Heart left ventricle (tissue), 16 donors: ENCODE measurements at places on chromosomes 12 and 14. TPM values are rescaled to one million over a fixed set of nuclear protein-coding genes. Genes with fewer than 3 reads are reported as not detected.

- DNase-seq: no peak
Observed at GRCh38 chr14:23577004-23577681, 1.4 kb downstream of the JPH4 start.

- no peak for DNase-seq
Observed at GRCh38 chr12:52828156-52828555, 6.0 kb downstream of the KRT79 start.

DNA sequence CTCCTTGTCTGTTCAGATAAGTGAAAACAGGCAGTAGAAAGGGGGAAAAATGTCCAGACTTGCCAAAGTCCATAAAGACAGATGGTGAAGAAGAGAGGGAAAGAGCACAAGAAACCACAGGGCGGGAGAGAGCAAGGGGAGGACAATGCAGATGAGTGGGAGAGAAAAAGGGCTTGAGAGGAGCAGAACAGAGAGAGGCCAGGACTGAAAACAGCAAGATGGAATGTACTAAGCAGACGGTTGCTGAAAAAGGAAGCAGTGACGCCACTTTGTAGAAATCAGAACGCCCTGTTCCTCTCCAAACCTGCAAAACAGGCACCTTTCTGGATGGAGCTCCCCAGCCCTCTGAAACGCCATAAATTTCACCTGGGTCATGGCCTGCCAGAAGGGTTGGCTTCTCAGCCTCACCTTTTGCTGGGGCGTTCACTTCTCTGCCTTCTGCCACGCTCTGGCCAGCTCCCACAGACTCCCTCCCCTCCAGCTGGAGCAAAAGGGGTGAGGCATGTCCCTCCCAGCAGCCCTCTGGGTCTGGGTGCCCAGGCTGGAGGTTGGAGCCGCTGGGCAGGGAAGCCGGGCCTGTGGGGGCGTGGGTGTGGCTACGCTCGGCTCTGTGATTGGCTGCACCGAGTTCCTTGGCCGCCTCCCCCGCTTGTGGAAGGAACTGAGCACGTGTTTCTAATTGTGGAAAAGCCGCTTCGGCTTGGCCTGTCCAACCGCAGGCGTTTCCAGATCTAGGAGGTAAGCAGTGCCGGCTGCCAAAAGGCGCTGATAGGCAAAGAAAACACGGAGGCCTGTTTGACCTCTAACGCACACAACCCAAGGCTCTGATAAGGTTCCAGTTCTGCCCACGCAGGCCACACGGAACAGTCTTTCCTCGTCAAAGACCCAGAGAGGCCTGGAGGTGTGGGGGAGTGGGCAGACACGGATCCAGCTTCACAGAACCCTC lies 29.3 kb downstream of the SLC7A8 start:
- DNase-seq: peak; percentile 96

- no peak for DNase-seq
Observed at GRCh38 chr14:31530136-31530535, 31.1 kb upstream of the NUBPL start.

GRCh38 chr12:29176941-29177340 lies 27.9 kb downstream of the FAR2 start:
- no peak for DNase-seq

DNA sequence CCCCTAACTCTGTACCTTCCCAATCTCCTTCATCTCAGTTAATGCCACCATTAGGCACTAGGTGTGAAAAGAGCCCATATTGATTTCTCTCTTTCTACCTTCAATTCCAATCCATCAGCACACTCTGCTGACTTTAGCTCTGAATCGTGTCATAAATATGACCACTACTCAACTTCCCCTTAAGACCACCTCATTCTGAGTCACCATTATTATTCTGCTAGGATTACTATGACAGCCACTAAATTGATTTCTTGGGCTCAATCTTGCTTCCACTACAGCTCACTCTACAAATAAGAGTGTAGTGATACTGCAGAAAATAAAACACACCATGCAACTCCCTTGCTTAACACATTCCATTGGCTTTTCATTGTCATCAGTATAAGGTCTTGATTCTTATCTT lies 1449.0 kb upstream of the FLRT2 start:
- DNase-seq: no peak

DNA sequence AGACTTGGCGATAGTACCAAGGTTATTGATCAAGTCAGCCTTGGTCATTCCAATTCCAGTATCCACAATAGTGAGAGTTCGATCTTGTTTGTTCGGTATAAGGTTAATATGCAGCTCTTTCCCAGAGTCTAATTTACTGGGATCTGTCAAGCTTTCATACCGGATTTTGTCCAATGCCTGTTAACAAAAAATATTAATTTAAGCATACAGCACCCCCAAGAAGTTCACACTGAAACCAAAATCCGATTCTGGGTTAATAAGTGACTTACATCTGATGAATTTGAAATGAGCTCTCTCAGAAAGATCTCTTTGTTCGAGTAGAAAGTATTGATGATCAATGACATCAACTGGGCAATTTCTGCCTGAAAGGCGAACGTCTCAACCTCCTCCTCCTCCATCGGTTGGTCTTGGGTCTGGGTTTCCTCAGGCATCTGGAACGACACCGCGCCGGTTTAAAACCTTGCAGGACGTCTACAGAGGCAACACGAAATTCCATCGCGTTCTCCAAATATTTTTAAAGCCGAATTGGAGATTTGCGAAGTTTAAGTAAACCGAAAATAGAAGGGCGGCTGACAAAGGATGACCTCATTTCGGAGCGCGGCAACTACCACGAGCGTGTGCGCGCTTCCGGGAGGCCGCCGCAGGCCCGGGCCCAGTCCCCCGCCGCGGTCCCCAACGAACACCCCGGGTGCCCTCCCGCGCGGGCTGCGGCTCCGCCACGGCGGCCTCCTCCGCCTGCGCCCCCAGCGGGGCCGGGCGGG lies 716 bp downstream of the HSP90AA1 start:
- peak; percentile 67 for DNase-seq

GRCh38 chr12:60194678-60195077 lies 598.8 kb downstream of the SLC16A7 start:
- DNase-seq: no peak

GRCh38 chr14:45940318-45940717 lies 687.3 kb upstream of the MIS18BP1 start:
- DNase-seq: no peak

DNA sequence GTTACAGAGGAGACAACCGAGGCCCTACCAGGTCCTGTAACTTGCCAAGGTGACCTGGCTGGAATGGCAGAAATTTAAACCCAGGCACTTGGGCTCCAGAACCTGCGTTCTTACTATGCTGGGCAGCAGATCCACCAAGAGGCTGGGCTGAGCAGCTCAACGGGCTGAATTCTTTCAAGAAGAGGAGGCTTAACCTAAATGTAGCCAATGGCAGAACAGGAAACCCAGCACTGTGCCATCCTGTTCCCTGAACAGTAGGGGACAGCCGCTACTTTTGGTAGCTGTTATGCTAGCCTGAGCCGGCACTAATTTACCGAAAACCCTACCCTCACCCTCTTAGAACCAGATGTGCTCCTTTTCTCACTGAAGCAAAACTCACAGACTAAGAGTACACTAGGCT lies 86.1 kb downstream of the ACTN1 start:
- no peak for DNase-seq

- DNase-seq: no peak
Observed at GRCh38 chr12:107135177-107135576, 41.8 kb upstream of the CRY1 start.

GRCh38 chr12:121800694-121801594 lies 2.9 kb upstream of the SETD1B start:
- DNase-seq: peak; percentile 90

- no peak for DNase-seq
Observed at GRCh38 chr14:106218174-106218573, 691.8 kb downstream of the TMEM121 start.

- no peak for DNase-seq
Observed at GRCh38 chr12:48022676-48023385, 18.6 kb upstream of the COL2A1 start.

- no peak for DNase-seq
Observed at GRCh38 chr14:104956290-104956890, 21.8 kb downstream of the AHNAK2 start.

- DNase-seq: peak; percentile 55
Observed at GRCh38 chr14:94936901-94937685, 167.2 kb upstream of the GSC start.

- no peak for DNase-seq
Observed at GRCh38 chr14:97640031-97640430, 842.8 kb downstream of the VRK1 start.

- peak; percentile 77 for DNase-seq
Observed at GRCh38 chr14:22848351-22849164, 12.2 kb downstream of the MMP14 start.

- DNase-seq: no peak
Observed at GRCh38 chr12:30098677-30099076, 314.9 kb upstream of the TMTC1 start.

- DNase-seq: no peak
Observed at GRCh38 chr12:103573185-103573584, 13.9 kb upstream of the STAB2 start.

GRCh38 chr12:77113971-77114370 lies 48.6 kb upstream of the E2F7 start:
- no peak for DNase-seq

HOXC12 gene
- total RNA-seq: not detected

PLEKHH1 gene
- total RNA-seq: 9.2 TPM

P2RX2 gene
- total RNA-seq: not detected

PLCZ1 gene
- not detected for total RNA-seq

OASL gene
- total RNA-seq: 0.32 TPM

FGF23 gene
- not detected for total RNA-seq

WBP11 gene
- 53.8 TPM for total RNA-seq
